Hematopoietic multipotent progenitor cell (in vitro differentiated cells): ENCODE measurements at places on chromosomes 1 and 21.

GRCh38 chr1:16719571-16720350 lies 20.6 kb upstream of the RNU1-4 start:
- DNase-seq: no peak

- no peak for DNase-seq
Observed at GRCh38 chr1:214640431-214641213, 37.6 kb downstream of the CENPF start.

- DNase-seq: no peak
Observed at GRCh38 chr1:206464456-206464964, 5.8 kb upstream of the IKBKE start.

GRCh38 chr1:208410409-208410808 lies 166.2 kb upstream of the PLXNA2 start:
- no peak for DNase-seq

DNA sequence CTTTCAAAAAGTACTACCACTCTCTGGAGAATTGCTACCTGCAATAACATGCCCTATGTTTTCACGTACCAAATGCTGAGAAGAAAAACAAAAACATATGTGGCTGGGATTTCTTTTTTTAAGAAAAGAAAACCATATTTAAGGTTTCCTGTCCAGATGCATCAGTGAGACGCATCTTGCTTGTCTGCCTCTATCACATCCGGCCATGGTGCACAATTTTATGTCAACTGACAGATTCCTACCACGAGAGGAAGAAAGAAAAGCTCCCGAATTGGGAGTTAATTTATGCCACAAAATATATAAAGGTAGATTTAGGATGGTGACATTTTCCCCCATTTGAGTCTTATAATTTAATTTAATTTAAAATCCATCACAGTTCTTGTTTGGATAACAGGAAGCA lies 62.3 kb upstream of the COL24A1 start:
- DNase-seq: peak; percentile 93
